ENCODE measurements at places on chromosomes 6 and 20.

- no peak for DNase-seq
These were observed 1.1 kb upstream of the ULBP1 start for GRCh38 chr6:149962461-149963211.

DNA sequence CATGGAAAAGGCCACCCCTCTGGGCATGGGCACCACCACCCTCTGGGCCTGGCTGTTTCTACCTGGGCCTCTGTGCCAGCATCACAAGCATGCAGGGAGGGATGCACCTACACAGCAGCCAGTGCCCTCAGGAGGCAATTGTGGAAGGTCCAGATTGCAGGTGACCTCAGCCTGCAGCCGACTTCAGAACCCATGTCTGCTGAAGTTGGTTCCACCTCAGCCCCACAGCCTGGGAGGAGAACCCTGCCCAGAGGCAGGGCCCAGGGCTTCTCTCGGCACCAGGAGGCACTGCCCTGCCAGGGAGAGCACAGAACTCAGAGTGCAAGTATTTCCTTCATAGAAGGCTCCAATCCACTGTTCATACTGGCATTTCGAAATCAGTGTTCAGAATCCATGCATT lies 149.8 kb downstream of the TTLL2 start:
- DNase-seq: no peak

- DNase-seq: no peak
These were observed 11.4 kb upstream of the PARD6B start for GRCh38 chr20:50720026-50720425.

DNA sequence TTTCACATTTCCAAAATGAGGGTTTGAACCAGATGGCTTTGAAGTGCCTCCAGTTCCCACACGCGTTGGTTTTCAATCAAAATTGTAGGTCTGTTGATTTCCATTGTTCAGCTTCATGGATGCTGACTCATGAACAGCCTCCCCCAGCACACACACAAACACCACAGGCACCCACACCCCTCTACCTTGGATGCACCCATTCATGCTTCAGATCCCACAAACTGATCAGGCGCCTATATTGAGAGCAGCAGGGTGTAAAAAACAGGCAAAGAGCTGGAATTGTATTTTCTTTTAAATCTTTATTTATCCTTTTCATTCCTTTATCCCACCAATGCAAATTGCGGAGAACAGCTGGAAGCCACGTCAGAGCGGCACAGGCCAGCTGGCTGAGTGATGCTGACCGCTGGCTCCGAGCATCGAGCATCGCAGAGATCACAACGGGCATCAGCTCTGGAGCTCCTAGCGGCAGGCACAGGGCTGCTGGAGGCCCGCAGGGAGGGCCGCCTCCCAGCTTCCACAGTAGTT lies 29.3 kb upstream of the TBC1D7 start:
- peak; percentile 52 for DNase-seq

DNA sequence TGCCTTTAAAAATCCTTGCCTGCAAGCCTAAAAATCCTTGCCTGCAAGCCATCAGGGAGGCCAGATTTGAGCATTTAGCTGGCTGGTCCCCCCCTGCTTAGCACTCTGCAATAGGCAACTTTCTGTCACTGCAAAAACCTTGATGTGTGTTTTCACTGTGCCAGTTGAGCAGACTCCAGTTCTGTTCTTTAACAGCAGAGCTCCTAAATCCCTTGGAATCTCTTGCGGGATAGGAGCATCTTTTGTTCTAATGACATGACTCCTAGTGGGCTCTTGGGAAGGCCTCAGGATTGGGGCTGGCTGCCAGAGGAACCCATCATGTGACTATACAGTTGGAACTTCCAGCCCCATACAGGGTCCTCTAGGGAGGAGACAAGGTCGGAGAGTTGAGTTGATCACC lies 50.4 kb downstream of the FAM184A start:
- DNase-seq: no peak

- no peak for DNase-seq
These were observed 14.7 kb upstream of the RCAN2 start for GRCh38 chr6:46505693-46506512.

GRCh38 chr6:33757113-33757512 lies 10.4 kb upstream of the IP6K3 start:
- no peak for DNase-seq

- DNase-seq: no peak
These were observed 2.8 kb downstream of the HLA-F start for GRCh38 chr6:29726001-29726400.

DNA sequence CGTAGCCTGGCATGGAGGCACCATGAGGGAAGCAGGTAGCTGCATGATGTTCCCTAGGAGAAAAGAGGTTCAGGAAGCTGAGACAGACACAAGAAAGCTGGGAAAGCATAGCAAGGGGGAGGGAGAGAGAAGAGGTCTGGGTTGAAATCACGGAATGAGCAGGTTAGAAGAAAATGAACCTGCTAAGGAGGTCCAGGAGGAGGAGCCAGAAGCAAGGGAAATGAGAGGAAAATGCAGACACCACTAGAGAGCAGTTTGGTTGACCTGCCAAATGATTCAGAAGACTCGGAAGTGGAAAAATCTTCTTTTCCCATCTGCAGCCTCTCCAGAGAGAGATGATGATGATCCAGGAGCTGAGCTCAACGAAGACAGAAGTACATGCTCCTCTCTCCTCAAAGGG lies 70.9 kb downstream of the VIP start:
- DNase-seq: no peak

- DNase-seq: no peak
These were observed 28.5 kb downstream of the REPS1 start for GRCh38 chr6:138959521-138959920.

- DNase-seq: no peak
These were observed 75.2 kb upstream of the CDH4 start for GRCh38 chr20:61176874-61177273.

GRCh38 chr6:1202201-1202600 lies 109.7 kb upstream of the FOXQ1 start:
- peak; percentile 95 for DNase-seq

- DNase-seq: peak; percentile 49
These were observed 5.5 kb upstream of the HLA-E start for GRCh38 chr6:30483677-30484279.

- no peak for DNase-seq
These were observed 168.4 kb downstream of the DOK5 start for GRCh38 chr20:54643761-54644160.

DNA sequence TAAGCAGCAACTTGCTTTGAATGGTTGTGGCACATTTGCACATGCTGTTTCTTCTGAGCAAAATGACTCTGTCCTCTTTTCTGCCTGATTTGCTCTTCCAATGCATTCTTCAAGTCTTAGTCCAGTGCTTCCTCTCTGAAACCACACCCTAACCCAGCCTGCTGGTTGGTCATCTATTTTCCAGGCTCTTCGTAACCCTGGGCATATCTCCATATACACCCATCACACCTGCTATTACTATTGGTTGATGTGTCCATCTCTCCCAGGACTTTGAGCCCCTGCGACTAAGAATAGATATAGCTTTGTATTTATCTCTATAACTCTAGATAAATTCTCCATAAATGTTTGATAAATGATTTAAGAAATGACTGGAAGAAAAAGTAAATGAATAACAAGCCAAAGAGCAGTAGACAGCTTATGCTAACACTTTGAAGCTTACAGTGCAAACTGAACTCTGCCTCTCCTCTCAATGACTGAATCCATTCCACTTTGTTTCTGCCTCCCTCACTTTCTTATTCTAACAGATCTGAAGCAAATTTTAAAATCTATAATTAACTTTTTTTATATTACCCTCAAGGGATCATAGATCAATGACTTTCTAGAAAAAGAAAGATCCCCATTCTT lies 59.7 kb upstream of the NT5E start:
- DNase-seq: no peak

DNA sequence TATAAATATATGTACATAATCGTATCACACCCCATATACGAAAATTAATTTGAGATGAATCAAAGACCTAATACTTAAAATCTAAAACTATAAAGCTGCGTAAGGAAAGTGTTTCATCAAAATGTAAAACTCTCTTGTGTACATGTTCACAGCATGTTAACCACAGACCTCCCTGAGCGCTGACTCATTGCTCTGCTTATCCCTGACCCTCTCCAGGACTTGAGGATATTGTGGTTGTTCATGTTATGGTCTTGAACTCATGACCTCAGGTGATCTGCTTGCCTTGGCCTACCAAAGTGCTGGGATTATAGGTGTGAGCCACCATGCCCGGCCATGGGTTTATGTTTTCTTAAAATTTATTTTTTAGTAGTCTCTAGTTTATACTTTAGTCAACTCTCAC lies 14.2 kb downstream of the FAM83B start:
- DNase-seq: no peak

DNA sequence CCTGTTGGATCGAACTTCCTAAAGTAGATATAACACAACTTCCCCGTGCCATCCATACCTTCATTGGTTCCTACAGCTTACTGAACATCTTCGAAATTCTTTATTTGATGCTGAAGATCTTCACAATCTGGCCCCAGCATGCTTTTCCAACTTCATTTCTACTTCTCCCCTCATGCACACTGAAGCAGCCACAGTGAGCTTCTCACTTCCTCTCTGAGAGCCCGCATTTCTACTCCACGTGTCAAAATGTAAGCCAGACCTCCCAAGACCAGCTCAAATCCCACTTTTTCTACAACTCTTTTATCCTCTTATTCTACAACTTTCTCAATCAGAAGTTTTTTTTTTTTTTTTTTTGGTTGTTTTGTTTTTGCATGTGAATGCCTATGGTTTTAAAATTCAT lies 254.7 kb downstream of the GMPR start:
- no peak for DNase-seq

DNA sequence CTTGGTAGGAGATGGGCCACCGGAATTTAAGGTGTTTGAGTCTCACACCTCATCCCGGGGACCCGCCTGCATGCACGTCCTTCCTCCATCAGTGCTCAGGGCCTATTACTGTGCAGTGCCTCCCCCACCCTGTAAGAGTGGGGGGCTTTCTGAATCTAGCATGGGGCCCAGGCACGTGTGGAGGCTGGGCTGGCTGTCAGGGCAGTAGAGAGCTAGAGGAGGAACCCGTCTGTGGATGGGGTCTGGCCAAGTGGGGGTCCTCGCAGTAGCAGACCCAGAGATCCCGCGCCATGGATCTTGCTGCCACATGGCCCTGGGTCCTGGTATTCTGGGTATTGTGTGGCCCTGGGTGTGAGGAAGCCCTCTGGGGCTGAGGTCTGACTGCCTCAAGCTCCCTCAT lies 42.9 kb downstream of the SRC start:
- DNase-seq: no peak

DNA sequence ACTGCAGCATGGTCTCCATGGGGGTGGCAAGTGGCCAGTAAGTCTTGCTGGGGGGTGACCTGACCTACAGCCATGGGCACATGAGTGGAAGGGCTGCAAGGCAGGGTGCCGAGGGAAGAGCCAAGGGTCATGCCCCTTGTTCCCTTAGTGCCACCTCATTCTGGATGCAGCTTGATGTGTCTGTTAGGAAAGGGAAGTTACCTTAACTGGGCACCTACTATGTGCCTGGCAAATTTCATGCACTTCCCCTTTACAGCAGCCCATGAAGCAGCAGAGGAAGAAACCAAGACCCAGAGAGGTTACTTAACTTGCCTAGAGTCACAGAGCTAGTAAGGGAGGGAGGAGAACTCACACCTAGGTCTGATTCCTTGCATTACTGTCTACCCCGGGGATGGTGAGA lies 174.0 kb downstream of the MRPL14 start:
- no peak for DNase-seq

- no peak for DNase-seq
These were observed 26.7 kb downstream of the NPEPL1 start for GRCh38 chr20:58719258-58719657.

DNA sequence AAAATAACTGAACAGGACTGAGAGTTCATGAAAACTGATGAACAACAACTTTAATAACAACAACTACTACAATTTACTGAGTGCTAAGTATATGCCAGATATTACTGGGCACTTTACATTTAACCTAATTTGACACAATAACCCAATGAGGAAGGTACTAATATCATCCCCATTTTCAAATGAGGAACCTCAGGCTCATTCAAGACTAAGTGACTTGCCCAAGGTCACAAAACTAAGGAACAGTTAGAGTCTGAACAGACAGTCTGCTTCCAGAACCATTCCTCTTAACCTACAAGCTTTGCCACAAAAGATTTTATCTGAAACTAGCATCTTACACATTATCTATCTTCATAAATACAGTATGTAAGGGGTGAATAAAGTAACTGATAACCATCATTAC lies 10.6 kb upstream of the NDRG3 start:
- no peak for DNase-seq

DNA sequence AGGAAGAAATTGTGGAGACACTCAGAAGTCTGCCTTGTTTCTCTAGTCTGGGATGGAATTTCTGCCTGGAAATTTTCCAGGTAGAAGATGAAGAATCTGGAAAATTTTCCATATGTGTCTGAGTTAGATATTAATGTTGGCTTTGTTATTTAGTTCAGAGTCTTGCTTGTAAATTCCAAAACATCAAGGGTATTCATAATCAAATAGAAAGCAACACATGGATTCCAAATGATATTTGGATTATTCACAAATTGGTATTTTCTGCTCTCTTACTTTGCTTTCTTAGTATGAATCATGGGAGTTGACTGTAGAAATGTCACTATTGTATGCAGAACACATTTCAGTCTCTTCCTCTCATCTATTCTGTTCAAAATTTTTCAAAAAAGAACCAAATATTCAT lies 116.0 kb downstream of the GRIK2 start:
- no peak for DNase-seq

DNA sequence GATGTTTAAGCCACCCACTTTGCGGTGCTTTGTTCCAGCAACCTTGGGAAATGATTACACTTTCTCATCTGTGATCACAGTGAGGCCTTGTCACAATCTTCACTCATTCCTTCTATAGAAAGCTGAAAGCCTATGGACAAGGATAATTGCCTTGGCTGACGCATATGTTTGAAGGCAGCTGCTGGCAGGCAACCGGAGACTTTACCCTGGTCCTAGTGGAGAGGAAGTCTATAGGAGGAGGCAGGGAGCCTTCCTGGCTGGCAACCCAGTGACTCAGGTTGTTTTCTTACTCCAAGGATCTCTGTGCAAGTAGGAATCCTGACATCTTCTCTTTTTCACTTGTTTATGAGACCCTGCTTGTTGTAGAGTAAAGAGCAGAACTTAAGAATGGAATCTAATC lies 34.1 kb upstream of the ESR1 start:
- DNase-seq: no peak

DNA sequence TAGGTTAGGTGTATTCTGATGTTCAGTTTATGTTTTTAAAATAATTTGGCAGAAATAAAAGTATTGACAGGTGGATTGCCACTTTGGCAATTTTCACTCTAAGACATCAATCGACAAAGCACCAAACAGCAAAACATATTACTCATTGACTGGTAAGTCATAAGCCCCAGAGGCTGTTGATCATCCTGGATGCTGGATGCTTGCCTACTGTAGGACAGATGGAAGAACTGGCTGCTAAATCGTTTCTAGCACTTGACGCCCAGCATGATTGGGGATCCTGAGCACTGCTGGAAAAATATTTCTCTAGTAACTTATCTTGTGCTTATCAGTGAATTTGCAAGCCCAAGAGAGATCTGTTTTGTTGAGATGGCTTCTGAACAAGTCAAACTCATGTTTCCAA lies 1001.9 kb upstream of the FLRT3 start:
- no peak for DNase-seq

GRCh38 chr6:16849280-16849987 lies 88.2 kb upstream of the ATXN1 start:
- no peak for DNase-seq
